ENCODE measurements at places on chromosomes 1 and 21.

DNA sequence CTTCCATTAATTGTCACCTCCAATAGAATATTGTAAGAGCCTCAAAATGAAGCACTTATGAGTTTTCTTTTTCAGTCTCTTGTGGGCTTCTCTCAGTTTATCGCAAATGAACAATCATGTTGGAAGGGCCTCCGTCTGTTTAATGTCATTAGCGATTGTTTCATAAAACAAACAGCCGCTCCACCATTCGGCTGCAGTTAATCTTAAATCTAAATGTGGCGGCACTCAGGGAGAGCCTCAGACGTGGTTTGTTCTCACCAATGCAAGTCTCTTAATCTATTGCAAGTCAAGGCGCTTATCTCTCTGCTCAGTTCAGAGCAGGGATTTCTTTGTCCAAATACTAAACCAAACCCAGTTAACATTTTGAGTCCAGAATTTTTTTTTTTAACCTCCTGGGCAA is 34.9 kb upstream of the ESRRG start:
- DNase-seq, result no peak

DNA sequence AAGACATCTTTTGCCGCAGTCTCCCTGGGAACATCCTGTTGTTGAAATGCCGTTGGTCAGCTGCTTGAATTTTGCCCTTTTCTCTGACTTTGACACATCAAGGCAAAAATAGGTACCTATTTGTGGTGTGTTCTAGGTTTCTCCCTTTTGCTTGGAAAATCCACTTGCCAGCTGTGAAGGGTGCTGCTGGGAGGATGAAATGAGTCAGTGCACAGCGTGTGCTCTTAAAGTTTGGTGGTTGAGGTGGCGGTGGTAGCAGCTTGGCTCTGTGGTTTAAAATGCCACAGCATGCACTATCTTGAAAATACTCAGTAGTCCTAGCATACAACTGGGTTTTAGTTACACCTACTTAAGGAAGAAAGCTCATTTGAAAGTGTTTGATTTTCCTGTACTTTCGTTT is 183.8 kb downstream of the DHRS3 start:
- no peak for DNase-seq

GRCh38 chr1:86352086-86352485 is 44.0 kb downstream of the ODF2L start:
- DNase-seq, result peak; percentile 9

DNA sequence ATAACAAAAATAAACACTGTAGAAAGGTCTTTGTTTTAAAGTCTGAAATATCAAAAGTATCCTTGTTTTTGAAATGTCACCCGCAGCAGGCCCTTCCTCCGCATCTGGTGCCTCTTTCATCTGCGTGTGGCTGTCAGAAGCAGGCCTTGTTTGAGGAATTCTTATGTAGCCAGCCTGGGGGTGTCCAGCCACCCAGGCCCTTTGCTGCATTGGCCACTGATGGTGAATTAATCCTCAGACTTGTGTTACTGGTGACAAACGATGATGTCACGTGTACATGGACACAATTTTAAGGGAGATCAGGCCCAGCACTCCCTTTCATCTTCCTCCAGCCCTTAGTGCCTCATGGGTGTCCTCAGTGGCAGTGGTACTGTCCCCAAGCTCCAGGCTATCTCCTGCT is 208.0 kb upstream of the GALNT2 start:
- no peak for DNase-seq

DNA sequence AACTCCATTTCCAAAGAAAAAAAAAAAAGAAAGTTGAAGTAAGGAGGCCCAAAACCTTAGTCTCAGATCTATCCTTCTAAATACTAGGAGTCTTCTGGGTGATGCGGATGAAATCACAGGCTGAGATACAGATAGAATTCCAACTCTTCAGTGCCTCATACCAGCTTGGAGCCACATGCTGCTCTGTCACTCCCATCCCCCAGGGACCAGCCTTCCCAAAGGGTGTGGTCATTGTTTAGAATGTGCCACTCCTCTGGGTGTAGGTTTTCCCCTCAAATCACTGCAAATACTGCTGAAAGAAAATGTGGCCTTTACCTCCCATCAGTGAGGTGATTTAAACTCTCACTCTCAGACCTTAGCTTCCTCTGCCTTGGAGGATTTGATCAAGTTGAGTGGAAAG is 112.9 kb downstream of the CDC7 start:
- DNase-seq, result no peak
